ENCODE measurements at places on chromosomes 2 and 18.

DNA sequence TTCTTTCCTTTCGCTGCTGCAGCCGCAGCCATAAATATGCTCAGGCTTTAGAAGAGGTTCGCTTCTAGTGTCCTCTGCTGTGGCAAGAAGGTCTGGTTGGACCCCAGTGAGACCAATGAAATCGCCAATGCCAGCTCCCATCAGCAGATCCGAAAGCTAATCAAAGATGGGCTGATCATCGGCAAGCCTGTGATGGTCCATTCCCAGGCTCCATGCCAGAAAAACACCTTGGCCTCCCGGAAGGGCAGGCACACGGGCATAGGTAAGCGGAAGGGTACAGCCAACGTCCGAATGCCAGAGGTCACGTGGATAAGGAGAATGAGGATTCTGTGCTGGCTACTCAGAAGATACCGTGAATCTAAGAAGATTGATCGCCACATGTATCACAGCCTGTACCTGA, 2.6 kb upstream of the CATIP start:
- DNase-seq = no peak

GRCh38 chr2:71043531-71044407, 24.7 kb upstream of the NAGK start:
- no peak for DNase-seq

GRCh38 chr18:8732442-8733360, 27.3 kb downstream of the MTCL1 start:
- DNase-seq = no peak

DNA sequence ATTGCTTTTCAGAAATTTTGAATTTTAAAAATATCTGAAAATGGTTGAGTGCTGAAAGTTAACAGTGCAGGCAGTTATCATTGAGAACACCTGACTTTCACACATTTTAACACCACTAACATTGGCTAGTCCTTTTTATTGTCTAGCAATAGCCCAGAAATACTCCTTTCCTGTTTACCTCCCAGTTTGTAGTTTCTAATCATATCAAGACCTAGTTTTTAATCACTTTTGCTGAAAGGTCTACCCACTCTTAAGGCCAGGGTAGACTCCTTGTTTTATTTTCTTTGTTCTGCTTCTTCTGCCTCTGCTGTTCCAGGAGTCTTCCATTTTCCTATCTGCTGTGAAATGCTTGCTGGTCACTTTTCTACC, 72.1 kb downstream of the UBE2E3 start:
- DNase-seq = no peak

DNA sequence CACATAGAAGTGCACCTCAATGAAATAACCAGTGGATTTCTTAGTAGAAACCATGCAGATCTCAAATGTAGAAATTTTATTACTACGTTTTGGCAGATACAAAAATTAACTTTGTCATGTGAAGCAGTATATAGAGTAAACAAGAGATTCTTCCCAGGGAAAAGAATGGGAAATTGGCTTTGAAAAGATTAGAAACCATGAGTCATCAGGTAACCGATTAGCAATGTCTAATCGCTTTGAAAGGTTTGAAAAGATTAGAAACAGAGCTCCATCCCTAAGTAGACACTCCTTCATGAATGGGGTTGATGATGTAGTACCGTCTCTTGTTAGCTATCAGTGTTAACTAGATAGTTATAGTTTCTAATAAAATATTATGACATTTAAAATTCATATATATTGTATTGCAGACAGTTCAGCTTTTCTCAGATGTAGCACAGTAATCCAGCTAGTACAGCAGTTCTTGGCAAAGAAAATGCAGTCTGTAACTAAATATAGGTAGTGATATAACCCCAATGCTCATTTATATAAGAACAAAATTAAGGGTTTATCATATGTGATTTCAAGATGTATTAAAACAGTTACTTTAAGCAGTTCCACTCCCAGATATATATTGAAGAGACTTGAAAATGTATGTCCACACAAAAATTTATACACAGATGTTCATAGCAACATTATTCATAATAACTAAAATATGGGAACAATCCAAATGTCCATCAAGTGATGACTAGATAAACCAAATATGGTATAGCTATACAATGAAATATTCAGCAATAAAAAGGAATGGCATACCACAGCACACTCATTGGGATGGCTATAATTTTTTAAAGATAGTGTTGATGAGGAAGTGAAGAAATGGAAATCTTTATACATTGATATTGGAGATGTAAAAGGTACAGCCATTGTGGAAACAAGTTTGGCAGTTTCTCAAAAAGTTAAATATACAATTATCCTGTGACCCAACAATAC, 113.9 kb downstream of the PTPN4 start:
- DNase-seq = no peak

DNA sequence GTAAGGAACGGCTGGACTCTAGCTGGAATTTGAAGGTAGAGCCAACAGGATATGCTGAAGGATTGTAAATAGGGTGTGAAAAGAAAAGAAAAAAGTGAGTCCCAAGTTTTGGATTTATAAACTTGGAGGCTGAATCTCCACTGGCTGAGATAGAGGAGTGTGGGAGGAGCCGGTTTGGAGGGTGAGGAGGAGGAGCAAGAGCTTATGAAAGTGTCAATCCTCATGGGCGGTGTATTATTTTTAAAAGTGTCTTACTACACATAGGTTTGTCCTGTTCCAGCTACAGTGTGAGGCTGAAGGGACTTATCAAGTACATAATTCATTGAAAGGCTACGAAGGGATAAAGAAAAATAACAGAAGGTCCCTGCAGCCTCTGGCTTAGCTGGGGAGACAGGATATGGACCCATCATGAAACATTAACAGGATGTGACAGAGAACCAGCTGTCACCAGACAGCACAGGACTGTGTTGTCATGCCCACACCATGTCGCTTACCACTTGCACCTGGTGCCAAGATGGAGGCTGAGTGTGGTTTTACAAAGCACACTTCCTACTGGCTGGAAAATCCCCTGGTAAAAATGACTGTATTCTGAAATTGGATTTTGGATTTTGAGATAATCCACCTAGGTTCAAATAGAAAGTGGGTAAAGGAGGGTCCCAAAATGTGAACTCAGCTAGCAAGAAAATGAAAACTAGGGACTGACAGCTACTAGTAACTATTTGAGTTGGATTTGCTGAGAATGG, 2.5 kb upstream of the MREG start:
- peak; percentile 31 for DNase-seq

GRCh38 chr2:73828389-73828817, 358 bp upstream of the STAMBP start:
- DNase-seq = no peak

- DNase-seq = no peak
Observed at GRCh38 chr2:228699400-228699799, 517.9 kb upstream of the SPHKAP start.

DNA sequence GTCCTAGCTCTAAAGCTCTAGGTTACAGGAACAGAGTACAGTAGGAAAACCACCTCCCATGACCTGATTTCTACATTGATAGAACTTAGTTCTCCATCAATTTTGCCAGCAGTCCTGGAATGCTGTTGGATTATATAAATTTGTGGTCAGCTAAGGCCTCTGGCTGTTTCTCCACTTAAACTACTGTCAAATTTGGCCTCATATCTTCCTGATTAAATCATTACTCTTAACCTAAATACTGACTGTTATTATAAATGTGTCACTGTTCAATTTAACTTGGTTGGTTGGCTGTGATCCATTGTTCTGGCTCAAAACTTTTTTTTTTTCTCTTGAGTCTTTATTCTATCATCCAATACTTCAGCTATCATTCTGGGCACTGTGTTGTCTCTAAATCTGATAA, 71.2 kb downstream of the TGFA start:
- no peak for DNase-seq

DNA sequence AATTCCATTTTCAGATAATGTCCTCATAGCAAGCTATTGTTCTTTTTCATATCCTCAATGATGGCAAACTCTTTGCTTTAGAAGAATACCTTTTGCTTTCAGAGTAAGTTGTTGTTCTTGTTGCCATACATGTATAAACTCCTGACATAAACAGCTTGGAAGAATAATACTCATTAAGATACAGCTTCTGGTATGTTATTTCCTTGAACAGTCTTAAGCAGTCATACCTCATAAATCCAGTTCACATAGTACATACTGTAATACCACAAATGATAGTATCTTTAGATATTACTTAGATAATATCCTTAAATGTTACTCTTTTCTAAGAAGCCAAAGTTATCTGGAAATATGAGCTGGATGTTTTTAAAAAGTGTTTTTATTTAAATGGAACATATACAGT, 23.2 kb downstream of the METTL8 start:
- DNase-seq = no peak
